ENCODE measurements at places on chromosomes 6 and 20.

DNA sequence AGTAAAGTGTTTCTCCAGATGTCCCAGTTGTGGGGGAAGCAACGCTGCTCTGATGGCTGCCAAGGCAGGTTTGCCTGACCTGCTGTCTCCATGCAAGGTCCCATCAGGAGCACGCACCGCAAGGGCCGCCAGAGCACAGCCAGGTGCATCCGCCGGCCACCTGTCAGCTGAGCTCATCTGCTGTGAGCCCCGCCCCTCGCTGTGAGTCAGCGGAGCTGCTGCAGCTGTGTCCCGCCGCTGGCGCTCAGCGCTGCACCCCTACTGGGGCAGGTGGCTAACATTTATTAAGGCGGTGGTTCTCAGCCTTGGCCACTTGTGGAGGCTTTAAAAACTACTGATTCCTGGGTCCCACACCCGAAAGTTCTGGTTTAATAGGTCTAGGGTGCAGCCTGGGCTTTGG lies 225.7 kb downstream of the UST start:
- no peak for DNase-seq

DNA sequence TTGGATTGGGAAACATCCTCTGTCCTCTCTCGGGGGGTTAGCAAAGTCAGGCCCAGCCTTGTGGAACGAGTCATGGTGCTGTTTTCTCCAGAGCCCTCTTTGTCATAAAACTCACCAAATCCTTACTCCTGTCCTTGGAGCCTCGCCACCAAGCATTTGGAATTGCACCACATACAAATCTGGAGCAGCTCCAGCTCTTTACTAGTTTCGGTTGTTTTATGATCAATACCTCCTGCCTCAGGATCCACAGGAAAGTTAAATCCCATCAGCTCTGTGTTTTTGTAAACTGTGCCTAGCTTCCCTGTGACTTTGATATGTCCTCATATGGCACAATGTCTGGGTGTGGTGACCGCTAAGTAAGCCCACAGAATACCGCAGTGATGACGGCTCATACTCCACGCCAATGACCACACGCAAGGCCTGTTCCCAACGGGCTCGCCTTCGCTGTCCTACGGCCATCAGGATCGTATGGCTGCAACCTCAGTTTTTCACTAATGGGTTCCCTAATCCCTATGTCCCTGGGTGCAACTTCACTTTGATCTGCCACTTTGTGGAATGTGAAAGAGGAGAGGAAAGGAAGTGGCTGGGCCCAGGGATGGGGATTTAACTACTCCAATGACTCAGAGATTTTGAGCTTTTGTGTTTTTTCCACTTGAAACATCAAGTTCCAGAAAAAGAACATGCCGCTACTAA lies 111.3 kb upstream of the FOXQ1 start:
- DNase-seq: no peak

- DNase-seq: no peak
Measured at GRCh38 chr6:143410859-143411270, 39.6 kb downstream of the ADAT2 start.

DNA sequence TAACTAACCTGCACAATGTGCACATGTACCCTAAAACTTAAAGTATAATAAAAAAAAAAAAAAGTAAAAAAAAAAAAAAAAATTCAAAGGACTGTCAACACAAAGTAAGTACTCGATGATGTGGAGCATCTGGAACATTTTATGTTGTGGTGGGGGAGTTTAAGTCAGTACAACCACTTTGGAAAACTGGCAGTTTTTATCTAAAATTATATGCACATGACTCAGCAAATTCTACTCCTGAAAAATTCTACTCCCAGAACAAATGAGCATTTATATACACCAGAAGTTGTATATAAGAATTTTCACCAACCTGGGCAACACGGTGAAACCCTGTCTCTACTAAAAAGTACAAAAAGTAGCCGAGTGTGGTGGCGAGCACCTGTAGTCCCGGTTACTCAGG lies 36.9 kb upstream of the CCDC28A start:
- no peak for DNase-seq

- no peak for DNase-seq
Measured at GRCh38 chr6:129440691-129441090, 269.3 kb downstream of the ARHGAP18 start.

- no peak for DNase-seq
Measured at GRCh38 chr20:6558341-6558740, 209.1 kb upstream of the BMP2 start.

DNA sequence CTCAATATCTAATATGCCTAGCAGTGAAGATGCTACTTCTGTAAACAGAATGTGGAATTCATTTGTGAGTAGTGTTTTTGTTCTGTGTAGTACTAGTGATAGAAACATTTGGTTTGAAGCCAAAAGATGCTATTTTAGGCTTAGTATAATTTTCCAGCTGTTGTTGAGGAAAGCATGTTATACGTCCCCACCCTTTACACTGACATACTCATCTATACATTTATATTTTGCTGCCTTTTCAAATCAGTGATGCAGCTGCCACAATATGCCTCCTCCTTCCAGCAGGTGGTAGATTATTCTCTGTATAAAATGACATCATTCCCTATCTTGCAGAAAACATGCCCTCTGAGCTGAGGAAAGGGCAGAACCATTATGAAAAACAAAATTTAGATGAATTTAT lies 1217.6 kb upstream of the GJE1 start:
- DNase-seq: no peak

- DNase-seq: no peak
Measured at GRCh38 chr6:84027340-84028181, 6.0 kb upstream of the MRAP2 start.

GRCh38 chr20:62800314-62801259 lies 4.0 kb upstream of the OGFR start:
- no peak for DNase-seq

- no peak for DNase-seq
Measured at GRCh38 chr20:24833592-24833991, 115.5 kb upstream of the CST7 start.

- DNase-seq: no peak
Measured at GRCh38 chr6:130008236-130008873, 10.0 kb upstream of the L3MBTL3 start.

DNA sequence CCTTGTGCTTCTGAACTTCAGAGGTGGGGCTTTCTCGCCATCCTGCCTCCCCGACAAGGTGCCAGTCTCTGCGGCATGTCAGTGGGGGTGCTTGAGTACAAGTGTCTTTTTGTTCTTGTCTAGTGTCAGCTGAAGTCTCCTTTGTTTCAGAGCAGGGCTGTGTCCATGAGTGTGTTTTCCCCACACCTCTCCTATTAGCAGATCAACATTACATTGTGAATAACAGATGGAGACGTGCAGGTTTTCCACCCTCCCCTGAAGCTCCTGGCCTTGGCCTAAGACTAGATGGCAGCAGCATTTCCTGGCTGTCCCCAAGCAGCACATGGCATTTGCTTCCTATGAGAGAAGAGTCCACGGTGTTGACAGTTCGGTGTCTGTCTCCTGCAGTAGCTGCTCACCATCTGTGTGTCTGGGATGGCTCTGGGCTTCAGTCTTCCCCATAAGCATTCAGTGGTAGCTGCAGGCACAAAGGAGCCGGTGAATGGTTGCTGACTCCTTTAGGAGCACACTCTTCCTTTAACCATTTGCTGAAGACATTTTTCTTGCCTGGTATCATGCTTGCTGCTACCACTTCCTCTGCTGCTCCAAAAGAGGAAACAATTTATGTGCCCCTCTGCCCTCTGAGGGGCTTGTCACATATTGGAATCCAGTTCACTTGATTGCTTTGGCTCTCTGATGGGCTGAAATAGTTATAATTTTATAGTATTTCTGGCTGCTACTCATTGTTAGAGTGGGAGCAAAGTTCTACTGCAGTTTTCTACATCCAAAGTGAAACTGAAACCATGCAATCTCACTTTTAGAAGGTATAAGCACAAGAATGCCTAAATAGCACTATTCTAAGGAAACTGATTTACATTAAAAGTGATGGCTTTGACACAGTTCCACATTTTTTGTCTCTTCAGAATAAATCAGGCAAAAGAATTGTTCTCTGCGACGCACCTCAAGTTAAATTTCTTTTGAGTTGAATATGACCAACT lies 913.0 kb downstream of the C6orf118 start:
- DNase-seq: no peak

DNA sequence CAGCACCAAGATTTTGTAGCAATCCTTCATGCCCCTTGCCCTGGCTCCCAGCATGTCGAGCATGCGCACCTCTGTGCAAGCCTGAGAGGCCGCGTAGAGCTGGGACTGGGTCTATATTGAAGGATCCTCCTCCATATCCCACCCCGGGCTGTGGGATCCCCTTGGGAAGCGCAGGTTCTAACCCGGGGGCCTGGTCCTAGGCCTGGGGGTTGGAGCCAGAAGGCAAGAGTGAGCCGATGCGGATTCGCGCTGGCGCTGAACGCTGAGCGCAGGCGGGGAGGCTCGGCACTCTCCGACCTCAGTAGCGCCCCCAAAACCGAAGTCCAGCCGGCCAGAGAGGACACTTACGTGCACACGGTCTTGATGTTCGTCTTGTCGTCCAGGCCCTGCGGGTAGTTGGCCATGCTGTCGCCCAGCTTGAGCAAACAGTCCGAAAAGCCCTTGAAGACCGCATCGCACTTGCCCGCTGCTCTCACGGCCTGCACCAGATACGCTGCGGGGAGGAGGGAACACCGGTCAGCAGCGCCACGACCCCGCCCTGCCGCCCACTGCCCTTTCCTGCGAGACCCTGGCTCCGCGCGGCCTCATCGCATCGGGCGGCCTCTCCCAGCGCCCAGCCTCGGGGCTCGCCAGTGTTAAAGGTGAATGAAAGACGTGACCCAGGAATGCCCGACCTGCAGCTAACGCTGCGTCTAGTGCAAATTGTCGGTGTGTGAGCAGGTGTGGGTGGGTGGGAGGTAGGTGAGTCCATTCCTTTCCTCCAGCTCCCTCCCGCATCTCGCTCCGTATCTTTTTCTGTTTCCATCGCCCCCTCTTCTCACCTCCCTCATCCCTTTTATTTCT lies 4.5 kb downstream of the NRN1 start:
- DNase-seq: no peak

DNA sequence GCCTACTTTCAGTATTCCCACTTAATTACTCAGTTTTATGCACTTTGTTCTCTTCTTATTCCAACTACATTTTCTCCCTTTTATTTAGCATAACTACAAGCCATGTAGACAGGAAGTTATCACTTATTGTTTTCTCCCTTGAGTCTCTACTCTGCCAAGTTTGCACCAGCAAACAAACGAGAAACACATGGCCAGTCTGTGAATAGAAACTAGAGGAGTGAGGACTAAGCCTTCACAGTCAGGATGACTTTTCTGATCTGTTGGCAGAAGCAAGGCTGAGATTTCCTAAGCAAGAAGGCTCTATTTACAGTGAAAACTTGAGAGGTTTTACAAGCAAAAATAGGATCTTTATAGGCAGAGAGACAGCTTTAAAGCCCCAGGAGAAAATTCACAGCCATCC lies 69.8 kb upstream of the TINAG start:
- no peak for DNase-seq

DNA sequence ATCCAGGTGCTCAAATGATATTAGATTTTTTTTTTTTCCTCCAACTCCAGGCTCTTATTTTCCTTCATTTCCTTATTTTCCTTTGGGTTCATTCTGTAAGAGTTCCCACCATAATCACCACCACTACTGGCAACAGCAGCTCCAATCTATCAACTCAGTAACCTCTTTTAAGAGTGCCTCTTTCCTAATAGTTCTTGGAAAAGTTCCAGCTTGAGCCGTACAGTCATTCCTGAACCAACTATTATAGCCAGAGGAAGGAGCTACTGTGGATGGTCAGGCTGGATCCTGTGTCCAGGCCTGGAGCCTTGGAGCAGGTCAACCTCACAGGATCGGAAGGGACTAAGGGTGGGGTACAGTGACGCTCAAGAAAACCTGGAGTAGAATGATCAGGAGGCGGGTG lies 4.2 kb upstream of the ANGPT4 start:
- no peak for DNase-seq

DNA sequence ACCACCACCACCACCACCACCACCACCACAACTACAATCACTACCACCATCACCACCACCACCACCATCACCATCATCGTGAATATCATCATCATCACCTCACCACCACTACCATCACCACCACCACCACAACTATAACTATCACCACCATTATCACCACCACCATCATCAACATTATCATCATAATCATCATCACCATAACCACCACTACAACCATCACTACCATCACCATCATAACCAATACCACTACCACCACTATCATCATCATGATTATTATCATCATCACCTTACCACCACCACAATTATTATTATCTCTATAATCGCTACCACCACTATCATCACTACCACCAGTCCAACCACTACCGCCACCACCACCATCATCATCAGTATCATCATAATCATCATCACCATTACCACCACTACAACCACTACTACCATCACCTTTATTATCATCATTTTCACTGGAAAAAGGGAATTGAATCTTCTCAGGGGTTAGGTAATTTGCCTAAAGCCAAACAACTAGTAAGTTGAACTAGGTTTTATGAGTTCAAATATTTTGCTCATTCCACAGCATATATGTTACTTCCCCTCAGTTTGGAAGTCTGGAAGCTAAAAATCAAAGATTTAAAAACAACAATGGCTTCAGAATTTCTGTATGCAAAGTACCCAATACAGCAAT lies 8.3 kb downstream of the RIPOR2 start:
- DNase-seq: no peak

DNA sequence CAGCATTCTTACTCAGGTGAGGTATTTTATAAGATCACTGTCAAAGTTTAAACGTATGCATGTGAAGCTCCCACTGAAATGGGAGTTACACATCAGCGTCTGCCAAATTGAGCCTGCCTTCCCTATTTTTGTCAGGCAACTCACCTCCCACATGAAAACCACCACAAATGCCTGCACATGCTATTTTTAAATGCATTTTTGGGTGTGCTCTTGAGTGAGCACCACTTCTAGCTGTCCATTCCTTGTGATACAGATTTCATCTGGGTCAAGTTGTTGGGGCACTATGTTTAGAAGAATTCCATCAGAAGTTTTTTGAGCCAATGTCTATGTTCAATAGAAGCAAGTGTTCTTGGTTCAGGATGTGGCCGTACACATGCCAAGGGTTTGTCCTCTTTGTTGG lies 71.7 kb upstream of the RIPPLY2 start:
- no peak for DNase-seq

GRCh38 chr20:1997483-1998192 lies 3.8 kb upstream of the PDYN start:
- no peak for DNase-seq

- DNase-seq: no peak
Measured at GRCh38 chr6:157672726-157673412, 150.2 kb upstream of the SNX9 start.

DNA sequence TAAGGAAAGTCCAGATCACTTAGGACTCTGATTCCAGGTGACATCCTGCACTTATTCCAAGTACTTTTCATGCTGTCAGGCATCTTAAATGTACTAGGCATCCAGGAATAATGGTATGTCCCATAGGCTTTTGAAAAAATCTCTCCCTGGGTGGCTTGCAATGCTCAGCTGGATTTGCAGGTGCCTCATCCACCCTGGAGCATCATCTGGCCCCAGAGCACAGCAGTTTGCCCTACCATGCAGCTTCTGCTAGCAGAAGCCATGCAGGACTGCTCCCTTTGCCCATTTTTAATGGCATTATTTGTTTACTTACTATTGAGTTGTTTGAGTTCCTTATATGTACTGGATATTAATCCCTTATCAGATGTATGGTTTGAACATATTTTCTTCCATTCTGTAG lies 45.2 kb downstream of the DZANK1 start:
- no peak for DNase-seq

Data from activated CD8-positive, alpha-beta memory T cell treated with anti-CD3 and anti-CD28 coated beads for 1 hour (primary cell).